RPMI7951 (cell line): ENCODE measurements at places on chromosomes 2 and 18. TPM values are rescaled to one million over a fixed set of nuclear protein-coding genes. Genes with fewer than 3 reads are reported as not detected.

DNA sequence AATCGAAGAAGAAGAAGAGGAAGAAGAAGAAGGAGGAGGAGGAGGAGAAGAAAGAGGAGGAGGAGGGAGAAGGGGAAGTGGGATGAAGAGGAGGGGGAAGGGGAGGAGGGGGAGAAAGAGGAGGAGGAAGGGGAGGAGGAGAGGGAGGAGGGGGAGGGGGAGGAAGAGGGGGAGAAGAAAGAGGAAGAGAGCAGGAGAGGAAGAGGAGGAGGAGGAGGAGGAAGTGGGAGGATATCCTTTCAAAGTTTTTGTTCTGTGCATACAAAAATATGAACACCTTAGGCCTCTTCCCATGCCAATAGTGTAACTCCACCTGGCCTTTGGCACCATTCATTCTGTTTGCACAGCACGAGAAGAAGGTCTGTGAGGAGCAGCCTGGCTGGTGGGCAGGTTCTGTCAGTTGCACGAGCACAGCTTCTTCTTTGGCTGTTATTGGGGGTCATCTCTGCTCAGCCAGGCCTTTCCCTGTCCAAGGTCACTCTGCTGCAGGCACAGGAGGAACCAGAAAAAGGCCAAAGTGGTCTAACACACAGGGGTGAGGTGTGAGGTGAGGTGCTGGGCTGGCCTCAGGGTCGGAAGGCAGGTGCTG lies 25.8 kb upstream of the PLB1 start:
- no peak for DNase-seq

DNA sequence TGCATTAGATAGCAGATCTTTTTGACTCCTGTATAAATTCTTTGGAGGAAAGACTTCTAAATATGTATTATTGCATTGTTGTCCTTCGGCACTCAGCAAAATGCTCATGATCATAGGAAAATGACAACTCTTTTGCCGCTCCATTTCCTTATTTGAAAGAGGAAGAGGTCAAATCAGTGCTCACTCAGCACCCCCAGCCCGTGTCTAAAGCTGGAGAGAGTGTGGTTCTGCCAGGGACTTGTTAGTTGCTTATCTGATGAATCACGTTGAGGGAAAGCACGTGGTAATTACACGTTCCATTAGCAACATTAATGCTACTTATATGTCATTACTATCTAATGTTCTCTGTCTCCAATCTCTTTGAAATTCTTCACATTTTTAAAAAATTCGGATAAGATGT lies 46.0 kb upstream of the MBP start:
- DNase-seq, result no peak

DNA sequence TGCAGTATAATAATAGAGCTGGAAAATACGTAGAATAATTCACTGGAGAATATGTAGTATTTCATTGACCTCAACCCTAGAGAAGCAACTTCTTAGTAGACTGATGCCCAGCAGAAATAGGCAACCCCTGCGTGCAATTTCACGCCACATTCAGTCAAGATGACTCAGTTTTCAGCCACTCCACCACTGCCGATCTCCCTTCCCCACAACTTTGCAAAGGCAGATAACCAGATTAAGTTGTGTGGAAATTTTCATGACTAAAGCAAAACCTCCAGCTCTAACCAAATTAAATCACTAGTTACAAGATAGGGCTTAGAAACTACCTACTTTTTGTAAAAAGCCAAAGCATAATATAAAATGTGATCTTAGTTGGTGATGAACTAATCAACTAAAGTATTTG lies 63.3 kb upstream of the STK17B start:
- DNase-seq, result peak; percentile 96

LYG2 gene
- not detected in 2 replicates for total RNA-seq

SLC23A3 gene
- 0.59 TPM in 1 of 2 replicates, not detected in the other for total RNA-seq

NETO1 gene
- 0.10 and 0.12 TPM in 2 replicates for total RNA-seq
